Thoracic aorta (tissue), 2 donors: ENCODE measurements at places on chromosomes 7 and 10.
A peak's percentile ranks its signal among the peaks of the same experiment; 100 is the strongest.

DNA sequence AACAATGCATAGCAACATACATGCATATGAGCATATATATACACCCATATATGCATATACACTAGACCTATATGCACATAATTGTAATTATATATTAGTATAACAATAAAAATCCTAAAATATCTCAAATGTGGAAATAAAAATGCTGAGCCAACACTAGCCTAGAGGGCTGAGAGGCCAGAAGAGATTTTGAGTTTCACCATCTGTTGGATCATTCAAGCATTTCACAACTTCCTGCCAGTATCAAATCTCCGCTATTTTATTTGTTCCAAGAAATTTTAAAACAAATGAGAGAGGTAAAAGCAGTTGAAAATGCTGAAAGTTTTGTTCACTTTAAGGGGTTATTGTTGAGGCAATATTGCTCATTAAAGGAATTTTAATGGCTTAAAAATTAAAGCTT lies 187.0 kb downstream of the PCDH15 start:
- H3K4me3 ChIP-seq = no peak overlapping the region
- H3K36me3 ChIP-seq = no peaks in the 10 kb centered on the region
- no peaks in the 10 kb centered on the region for H3K27me3 ChIP-seq

- H3K4me1 ChIP-seq = peaks cover 14% of the 10 kb centered on the region
- H3K4me3 ChIP-seq = no peak overlapping the region
- no peak for DNase-seq
- no peak overlapping the region for H3K27ac ChIP-seq
Observed at GRCh38 chr7:105189859-105190492, 176.0 kb downstream of the KMT2E start.

GRCh38 chr7:29077854-29078253 lies 68.5 kb downstream of the CPVL start:
- no peak overlapping the region for H3K4me3 ChIP-seq
- no peaks in the 10 kb centered on the region for H3K4me1 ChIP-seq
- H3K36me3 ChIP-seq = no peaks in the 10 kb centered on the region
- no peak overlapping the region for H3K27ac ChIP-seq

GRCh38 chr10:102627736-102628293 lies 16.5 kb upstream of the TRIM8 start:
- peak overlapping the region; percentile 30 for H3K4me3 ChIP-seq
- peaks cover 87% of the 10 kb centered on the region for H3K4me1 ChIP-seq
- H3K36me3 ChIP-seq = peaks cover 4% of the 10 kb centered on the region
- H3K27me3 ChIP-seq = no peaks in the 10 kb centered on the region

DNA sequence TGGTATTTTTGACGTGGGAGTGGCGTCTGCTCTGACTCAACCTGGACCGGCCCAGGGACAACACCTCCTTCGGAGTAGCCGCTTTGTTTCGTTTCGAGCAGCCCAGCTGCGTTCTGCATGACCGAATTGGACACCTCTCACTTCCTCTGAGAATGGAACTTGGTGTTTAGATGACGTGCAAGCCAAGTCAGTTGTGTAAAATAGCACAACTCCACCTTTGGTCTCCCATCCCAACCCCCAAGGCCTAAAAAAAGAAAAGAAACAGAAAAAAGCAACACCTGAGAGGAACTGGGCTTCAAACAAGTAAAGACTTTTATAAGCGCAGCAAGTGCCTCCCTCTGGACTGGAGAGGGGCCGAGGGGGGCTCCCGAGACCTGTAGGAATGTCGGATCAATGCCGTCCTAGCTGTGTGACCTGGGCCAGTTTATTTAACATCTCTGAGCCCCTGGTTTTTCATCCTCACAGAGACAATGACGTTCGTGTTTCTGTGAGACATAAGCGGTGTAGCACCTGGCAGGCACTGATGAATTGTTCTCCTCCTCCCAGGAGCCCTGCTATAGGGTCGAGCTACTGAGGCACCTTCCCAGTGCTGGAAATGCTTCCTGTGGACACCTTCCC lies 52.0 kb upstream of the SMNDC1 start:
- no peaks in the 10 kb centered on the region for H3K36me3 ChIP-seq
- no peak overlapping the region for H3K27ac ChIP-seq
- peaks cover 6% of the 10 kb centered on the region for H3K4me1 ChIP-seq
- no peak overlapping the region for H3K4me3 ChIP-seq
- no peaks in the 10 kb centered on the region for H3K27me3 ChIP-seq

DNA sequence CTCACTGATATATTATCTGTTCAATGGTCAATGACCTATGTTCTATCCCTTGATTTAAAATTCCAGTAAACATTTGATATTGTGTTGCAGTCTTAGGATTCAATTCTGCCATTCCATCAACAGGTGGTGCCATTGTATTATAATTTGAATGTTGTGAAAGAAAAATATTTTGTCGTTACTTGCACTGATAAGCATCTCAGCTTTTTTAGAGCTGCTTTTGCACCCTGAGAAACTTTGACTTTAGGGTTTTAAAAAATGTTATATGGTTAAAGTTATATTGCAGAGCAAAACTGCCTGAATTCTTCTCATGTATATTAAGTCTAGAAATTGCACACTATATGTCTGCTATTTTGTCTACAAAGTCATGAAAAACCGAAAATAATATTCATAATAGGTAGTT lies 18.8 kb upstream of the MINDY3 start:
- no peak overlapping the region for H3K4me3 ChIP-seq
- DNase-seq = no peak
- H3K36me3 ChIP-seq = no peaks in the 10 kb centered on the region
- H3K27me3 ChIP-seq = no peaks in the 10 kb centered on the region

GRCh38 chr7:69674701-69675182 lies 76.5 kb downstream of the AUTS2 start:
- no peaks in the 10 kb centered on the region for H3K36me3 ChIP-seq
- H3K4me1 ChIP-seq = peaks cover 30% of the 10 kb centered on the region
- H3K27me3 ChIP-seq = no peaks in the 10 kb centered on the region
- no peak overlapping the region for H3K4me3 ChIP-seq
- no peak overlapping the region for H3K27ac ChIP-seq
